ENCODE measurements at places on chromosomes 1 and 21. TPM values are rescaled to one million over a fixed set of nuclear protein-coding genes. Genes with fewer than 3 reads are reported as not detected.

Gene BCAS2
- total RNA-seq, result 74.9 TPM

GRCh38 chr1:31949862-31950261, 11.7 kb upstream of the PTP4A2 start:
- no peak for ATAC-seq

- ATAC-seq, result peak; percentile 24
These were observed 36.0 kb upstream of the IL19 start for GRCh38 chr1:206734499-206735142.

- ATAC-seq, result no peak
These were observed 21.7 kb upstream of the SLC44A3 start for GRCh38 chr1:94798462-94798861.

- ATAC-seq, result no peak
These were observed at the start of gene GBP4 for GRCh38 chr1:89198491-89199072. GBP4 (minus strand) TSS chr1:89198942; CDS start chr1:89198834, 108 bp downstream.

DNA sequence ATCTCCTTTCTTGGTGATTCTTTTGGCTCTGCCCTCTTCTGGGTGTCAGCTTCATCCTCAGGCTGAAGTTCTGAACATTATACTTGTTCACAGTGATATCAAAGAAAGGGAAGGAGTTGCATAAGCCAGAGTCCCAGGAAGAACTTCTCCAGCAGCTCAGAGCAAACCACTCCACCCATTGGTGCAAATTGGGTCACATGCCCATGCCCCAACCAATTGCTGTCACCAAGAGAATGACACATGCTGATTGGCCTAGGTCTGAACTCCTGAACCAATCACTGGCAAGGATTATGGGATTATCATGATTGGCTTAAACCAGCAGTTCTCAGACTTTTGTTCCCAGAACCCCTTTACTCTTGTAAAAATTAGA, 256.5 kb upstream of the TMEM51 start:
- no peak for ATAC-seq

Gene VWA5B1
- 0.78 TPM for total RNA-seq

Gene PCP4
- 18.7 TPM for total RNA-seq

Gene OPRD1
- 0.10 TPM for total RNA-seq

Gene FGR
- total RNA-seq, result not detected

Gene CHIA
- 0.05 TPM for total RNA-seq

GRCh38 chr21:39007532-39007931, 175.7 kb downstream of the PSMG1 start:
- no peak for ATAC-seq

DNA sequence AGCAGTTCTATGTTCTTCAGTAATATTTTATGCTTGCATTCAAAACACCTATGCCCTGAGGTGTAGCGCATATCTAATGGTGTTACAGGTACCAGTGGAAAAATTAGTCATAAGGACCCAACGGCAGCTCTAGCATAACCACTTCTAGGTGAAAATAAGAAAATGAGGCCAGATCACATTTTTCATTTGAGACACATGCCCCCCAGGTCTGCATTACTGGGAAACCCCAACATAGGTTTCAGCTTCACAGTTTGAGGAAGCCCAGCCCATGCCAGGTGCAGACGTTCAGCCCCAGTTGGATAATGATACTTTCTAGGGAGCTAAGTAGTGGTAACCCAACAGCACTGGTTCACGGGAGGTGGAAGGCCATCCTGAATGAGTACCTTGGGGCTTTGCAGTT, 129.8 kb downstream of the CNIH3 start:
- no peak for ATAC-seq

Gene KANK4
- total RNA-seq, result 1.2 TPM

Gene HTR1D
- total RNA-seq, result 6.1 TPM

- no peak for ATAC-seq
These were observed 7.7 kb upstream of the ECE1 start for GRCh38 chr1:21297975-21298374.

- ATAC-seq, result no peak
These were observed 562 bp upstream of the EPB41 start for GRCh38 chr1:28913786-28914227.

GRCh38 chr1:92826792-92827191, 5.0 kb upstream of the RPL5 start:
- ATAC-seq, result no peak

DNA sequence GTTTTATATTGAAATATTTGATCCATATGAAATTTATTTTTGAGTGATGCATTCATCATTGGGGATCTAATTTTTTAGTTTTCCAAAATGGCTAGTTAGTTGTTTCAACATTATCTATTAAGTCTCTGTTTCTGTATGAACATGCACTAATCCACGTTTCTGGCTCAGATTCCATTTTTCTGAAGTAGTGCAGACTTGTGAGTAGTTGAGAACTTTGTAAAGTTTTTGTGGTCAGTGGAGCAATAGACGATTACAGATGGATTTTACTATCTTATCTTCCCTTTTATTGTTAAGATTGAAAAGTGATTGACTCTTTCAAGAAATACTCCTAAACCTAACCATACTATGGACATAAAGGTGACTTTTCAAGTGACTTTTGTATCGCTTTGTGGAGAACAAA, 16.7 kb downstream of the SOAT1 start:
- no peak for ATAC-seq

Gene S1PR1
- total RNA-seq, result 14.2 TPM

- ATAC-seq, result peak; percentile 45
These were observed 641 bp upstream of the KCNK2 start for GRCh38 chr1:215081661-215082531.

DNA sequence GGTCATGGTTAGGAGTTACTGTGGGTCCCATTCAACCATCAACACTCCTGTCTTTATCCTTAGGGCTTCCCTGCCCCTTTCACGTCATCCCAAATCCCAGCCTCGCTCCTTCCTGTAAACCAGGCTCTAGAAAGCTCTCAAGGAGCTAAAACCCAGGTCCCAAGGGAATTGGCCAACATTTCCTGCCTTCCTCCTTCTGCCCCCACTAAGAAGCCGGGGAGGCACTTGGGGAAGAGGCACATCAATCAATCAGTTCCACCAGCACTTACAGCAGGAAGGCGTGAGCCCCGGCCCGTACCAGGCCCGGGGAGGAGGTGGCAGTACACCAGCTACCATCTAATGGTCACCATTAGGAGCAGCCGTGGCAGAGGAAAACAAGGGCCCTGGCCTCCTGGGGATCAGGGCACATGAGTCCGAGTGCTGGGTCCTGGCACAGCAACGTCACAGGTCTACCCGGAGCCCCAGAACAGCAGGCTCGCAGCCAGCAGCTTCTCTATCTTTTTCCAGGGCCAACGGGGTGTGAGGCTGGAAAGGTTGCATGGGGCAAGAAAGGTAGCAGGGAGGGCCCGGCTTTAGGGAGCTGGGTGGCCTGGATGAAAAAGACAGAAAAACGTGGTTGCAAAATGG, 108.6 kb downstream of the CASZ1 start:
- ATAC-seq, result no peak

DNA sequence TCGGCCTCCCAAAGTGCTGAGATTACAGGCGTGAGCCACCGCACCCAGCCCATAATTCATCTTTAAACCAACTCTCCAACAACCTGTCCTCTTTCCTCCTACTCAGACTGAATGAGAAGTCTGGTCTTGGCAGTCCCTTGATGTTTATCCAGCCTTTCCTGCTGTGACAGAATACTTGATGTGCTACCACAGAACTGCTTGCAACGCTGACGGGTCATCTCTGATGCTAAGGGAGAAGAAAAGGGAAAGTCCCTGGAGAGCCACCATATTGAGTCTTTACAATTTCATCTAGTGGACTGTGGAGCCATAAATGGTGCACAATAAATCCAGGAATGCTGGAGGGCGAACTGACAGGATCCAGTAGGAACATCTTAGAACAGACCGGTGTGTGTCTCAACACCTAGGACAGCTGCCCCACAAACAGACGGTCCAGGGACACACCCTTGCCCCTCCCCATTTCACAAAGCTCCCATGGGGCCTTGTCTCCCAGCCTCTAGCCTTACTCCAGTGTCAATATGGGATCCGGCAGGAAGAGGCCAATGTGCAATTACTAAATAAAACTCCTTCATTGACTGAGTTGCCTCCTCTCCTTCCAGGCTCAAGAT, 30.7 kb downstream of the JAK1 start:
- no peak for ATAC-seq

DNA sequence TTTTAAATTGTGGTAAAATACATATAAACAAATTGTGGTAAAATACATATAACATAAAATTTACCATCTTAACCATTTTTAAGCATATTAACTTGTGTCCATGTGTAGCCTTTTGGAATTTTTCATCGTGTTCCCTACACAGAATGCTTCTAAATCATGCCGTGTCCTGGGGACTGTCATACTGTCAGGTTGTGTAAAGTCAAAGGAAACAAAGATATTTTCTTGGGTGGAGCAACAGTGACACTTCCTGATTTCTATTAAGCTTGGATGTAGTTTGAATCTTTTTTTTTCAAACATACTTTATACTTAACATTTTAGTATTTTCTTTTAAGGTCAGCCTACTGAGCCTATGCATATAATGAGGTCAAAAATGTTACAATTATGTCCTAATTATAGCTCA, 32.3 kb downstream of the DOP1B start:
- no peak for ATAC-seq

DNA sequence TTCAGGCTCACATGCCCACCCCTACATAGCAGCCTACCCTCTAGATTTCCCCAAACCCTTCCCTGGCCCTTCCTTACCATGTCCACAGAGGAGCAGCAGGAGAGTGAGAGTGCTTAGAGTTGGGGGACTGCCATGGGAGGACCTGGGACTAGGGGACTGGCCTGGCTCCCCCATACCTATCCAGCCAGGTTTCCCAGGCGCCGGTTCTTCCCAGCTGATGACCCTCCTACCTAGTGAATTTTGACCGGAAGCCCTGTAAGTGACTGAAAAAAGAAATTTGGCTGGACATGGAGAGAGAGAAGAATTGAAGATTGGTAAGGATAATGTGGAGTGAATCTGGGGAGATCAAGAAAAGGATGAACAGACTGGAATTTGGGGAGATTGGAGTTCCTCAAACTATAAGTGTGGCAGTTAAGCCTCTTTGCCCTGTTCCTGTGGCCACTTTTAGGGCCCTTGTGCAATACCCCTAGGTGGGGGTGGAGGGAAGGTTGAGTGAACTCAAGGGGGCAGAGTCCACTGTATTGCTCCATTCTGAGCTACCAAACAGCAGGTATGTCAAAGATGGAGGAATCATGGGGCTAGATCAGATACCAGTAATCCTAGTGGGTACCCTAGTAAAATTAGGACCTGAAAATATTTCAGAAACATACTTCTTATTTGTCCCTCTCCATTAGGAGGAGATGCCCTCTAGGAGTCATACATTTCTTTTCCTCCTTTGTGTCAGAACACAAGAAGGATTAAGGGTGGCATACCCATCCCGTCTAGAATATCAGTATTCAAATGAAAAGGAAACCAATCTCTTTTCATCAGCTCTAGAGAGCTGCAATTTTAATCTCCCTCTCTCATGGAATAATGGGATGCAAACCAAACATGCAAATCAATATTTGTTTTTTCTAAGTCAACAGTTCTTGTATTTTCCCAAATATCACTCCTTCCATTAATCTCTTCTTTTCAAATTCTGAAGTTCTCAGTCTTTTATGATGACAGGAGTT, 1.2 kb downstream of the HJV start:
- ATAC-seq, result no peak

DNA sequence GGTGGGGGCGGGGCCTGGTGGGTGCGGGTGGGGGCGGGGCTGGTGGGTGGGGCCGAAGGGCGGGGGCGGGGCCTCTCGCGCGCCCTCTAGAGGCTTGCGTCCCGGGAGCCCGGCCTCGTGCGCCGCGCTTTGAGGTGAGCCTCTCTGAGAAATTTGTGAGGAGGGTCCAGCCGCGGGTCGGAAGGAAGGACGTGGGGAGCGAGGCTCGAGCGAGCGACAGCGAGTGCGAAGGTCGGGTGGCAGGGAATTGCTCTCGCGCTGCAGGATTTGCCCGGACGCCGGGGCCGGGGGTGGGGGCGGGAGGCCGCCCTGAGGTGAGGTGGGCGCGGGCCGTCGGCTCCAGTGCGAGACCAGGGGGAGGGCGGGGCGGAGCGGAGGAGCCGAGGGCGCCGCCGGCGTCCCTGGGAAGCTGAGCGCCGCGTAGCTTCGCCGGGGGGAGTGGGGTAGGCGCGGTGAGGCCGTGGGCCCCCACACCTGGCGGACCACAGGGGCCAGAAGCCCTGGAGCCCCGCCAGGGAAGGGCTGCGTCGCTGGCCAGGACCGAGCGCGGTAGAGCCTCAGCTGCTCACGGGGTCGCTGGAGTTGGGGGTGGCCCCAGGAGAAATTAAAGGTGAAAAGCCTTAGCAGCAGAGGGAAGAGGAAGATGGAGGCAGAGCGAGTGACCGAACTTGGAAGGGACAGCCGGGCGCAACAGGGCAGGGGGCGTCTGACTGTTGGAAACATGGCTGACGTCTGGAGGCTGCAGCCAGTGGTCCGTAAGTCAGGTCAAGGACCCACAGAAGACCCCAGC, 754 bp upstream of the LSS start:
- peak; percentile 52 for ATAC-seq

DNA sequence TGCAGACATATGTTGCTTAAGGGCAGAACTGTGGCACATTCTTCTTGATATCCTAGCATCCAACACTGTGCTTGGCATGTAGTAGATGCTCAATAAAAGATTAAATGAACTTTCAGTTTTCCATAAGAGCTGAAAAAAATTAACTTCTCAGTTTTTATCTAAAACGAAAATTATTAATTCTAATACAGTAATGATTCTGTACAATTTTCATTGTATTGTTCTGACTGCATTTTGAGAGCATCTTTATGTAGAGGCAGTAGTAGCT, 46.6 kb downstream of the FGGY start:
- ATAC-seq, result no peak

GRCh38 chr21:42091899-42092508, 20.9 kb downstream of the UMODL1 start:
- ATAC-seq, result peak; percentile 27

GRCh38 chr1:206441336-206441967, 28.8 kb upstream of the IKBKE start:
- no peak for ATAC-seq

GRCh38 chr1:113453771-113454083, 63.4 kb downstream of the MAGI3 start:
- peak; percentile 43 for ATAC-seq

Gene APCS
- not detected for total RNA-seq

DNA sequence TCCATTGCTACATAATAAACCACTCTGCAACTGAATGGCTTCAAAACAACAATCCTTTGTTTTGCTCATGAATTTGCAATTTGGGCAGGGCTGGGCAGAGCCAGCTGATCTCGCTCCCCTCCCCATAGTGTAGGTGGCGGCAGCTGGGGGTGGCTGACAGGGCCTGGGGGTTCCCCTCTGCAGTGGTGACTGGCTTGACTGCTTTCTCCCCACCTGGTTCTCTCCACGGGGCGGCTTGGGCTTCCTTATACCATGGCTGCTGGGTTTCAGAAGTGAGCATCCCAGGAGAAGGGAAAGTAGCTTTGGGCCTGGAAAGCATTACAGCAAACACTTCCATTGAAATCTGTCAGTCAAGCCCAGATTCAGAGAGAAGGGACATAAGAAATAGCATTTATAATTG, 129.7 kb upstream of the ZBTB40 start:
- no peak for ATAC-seq

Gene IGSF3
- total RNA-seq, result 31.5 TPM

GRCh38 chr1:113861641-113862040, 9.9 kb downstream of the PTPN22 start:
- ATAC-seq, result no peak

Gene A3GALT2
- total RNA-seq, result not detected

GRCh38 chr1:235724730-235725129, 75.1 kb upstream of the GNG4 start:
- no peak for ATAC-seq

Gene TNFRSF18
- total RNA-seq, result 0.38 TPM

GRCh38 chr1:75444220-75444619, 166.7 kb downstream of the SLC44A5 start:
- no peak for ATAC-seq

- no peak for ATAC-seq
These were observed 126.8 kb downstream of the BEND5 start for GRCh38 chr1:48649880-48650279.

- ATAC-seq, result peak; percentile 44
These were observed 4.3 kb downstream of the TCHH start for GRCh38 chr1:152110860-152111514.

Gene LPAR3
- 0.36 TPM for total RNA-seq
